ENCODE measurements at places on chromosomes 4 and X.

DNA sequence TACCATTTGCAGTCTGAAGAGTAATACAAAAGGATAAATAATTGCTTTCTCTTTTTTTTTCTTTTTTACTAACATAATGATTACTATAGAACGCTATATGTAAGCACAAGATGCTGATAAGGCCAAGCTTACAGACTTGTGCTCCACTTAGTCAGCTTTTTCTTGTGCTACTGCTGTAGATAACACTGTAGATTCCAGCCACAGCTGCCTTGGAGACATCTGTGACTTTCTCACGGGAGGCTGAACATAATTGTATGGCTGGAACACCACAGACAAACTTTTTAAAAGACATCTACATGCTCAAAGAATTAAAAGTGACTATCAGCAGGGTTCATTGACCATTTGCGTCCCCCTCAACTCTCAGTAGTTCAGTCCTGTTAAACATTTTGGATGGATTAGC, 381.7 kb upstream of the AMOT start:
- no peak for DNase-seq

DNA sequence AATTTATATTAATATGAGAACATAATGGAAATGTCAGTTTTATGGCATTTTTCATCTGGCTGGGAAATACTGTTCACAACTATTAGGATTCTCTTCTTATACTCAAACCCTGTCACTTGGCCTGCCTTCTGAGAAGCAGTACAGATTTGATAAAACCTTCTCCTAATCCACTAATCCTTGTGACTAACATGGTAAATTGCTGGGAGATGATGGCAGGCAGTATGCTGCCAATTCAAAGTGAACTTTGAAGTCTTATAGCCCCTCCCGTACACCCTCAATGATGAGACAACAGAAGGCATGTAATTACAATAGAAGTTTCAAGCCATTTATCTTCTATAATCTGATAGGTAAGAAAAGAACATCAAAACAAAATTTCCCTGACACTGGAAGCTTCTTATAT, 36.9 kb downstream of the PAQR3 start:
- no peak for DNase-seq

- DNase-seq: no peak
These were observed 62.5 kb upstream of the NFKB1 start for GRCh38 chr4:102438396-102439235.

DNA sequence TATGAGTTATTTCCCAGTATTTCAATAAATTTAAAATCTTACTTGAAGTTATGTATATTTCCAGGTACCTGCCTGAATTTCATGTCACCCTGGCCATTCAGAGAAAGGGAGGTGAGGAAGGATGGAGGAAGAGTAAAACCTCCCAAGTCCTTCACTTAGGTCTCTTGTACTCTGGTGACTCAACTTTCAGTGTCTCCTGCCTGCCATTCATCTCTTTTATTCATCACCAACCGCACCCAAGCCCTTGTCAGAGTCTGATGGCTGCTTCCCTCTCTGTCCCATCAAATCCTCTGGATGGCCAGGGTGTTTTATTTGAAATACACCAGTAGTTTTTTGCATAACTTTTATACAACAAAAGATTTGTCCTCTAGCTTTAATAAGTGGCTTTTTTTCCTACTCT, 17.8 kb downstream of the TMPRSS11E start:
- DNase-seq: no peak

GRCh38 chr4:8383016-8383415, 57.5 kb downstream of the ACOX3 start:
- DNase-seq: no peak

- no peak for DNase-seq
These were observed 1038.0 kb downstream of the PCDH19 start for GRCh38 chrX:99371976-99372595.

GRCh38 chr4:15753786-15754185, 24.3 kb upstream of the CD38 start:
- no peak for DNase-seq

GRCh38 chrX:36019125-36019524, 99.6 kb downstream of the CFAP47 start:
- DNase-seq: no peak

DNA sequence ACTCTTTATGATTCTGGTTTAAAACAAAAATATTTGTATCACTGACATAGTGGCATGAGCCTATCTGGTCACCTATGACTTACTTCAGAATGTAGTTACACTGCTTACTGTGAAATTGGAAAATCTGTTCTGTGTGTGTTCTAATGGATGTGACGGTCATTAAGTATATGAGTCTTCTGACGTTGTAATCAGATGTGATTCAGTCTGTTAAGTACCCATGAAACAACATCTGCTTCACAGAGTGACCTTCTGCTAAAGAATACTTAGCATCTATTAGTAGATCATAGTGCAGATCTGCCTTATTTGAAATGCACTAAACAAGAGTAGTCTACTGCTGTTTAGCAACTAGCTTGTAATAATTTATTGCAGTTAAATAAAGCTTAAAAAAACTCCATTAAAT, 317.1 kb downstream of the DCTD start:
- DNase-seq: no peak

Measured in activated CD8-positive, alpha-beta T cell treated with anti-CD3 and anti-CD28 coated beads, Interleukin-2, amount 10 ng/mL, durations not matched to agents 7 days and 5 days (primary cell).